ENCODE measurements at places on chromosomes 3 and 15. TPM values are rescaled to one million over a fixed set of nuclear protein-coding genes. Genes with fewer than 3 reads are reported as not detected.

DNA sequence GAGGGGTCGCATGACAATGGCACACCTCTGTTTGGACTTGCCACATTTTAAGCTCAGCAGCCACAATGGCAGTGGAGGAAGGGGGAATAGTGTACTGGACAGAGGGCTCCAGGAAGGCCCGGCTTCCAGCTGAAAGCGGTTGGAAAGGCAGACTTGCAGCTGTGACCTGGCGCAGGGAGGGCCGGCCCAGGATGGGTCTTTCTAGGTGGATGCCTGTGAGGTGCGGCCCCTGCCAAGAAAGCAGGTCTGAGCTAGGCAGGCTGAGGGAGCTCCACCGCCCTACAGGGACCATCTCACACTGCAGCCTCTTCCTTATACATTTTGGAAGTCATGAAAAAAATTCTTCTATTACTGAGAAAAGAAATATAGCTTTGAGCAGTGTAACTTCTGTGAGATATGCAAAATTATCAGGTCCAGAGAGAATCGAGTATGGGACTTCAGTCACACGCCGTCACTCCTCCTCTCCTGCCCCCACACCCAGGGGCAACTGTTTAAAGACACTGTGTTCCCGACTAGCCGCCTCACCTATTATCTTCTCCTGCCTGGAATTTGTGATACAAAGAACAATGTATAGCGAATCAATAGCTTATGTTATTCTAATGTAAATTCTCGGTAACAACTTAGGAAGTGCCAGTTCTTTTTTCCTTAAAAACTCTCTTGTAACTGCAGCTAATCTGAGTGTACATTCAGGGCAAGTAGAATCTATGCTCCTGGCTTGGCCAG lies 331.0 kb downstream of the OCA2 start:
- DNase-seq, result no peak

GRCh38 chr15:98916826-98917225 lies 90.8 kb downstream of the PGPEP1L start:
- no peak for DNase-seq

- DNase-seq, result no peak
Observed at GRCh38 chr3:15497964-15498363, 23.5 kb downstream of the COLQ start.

DNA sequence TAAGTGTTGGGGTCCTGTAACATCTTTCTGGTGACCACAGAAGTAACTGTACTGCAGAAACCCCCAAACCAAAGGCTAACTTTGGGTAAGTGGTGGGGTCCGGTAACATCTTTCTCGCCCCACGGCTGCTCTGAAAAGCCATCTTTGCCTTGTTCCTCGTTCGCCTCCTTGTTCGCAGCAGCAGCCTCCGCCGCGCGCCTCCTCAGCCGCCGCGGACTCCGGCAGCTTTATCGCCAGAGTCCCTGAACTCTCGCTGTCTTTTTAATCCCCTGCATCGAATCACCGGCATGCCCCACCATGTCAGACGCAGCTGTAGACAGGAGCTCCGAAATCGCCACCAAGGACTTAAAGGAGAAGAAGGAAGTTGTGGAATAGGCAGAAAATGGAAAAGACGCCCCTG lies 316.8 kb downstream of the TUSC7 start:
- DNase-seq, result no peak

DNA sequence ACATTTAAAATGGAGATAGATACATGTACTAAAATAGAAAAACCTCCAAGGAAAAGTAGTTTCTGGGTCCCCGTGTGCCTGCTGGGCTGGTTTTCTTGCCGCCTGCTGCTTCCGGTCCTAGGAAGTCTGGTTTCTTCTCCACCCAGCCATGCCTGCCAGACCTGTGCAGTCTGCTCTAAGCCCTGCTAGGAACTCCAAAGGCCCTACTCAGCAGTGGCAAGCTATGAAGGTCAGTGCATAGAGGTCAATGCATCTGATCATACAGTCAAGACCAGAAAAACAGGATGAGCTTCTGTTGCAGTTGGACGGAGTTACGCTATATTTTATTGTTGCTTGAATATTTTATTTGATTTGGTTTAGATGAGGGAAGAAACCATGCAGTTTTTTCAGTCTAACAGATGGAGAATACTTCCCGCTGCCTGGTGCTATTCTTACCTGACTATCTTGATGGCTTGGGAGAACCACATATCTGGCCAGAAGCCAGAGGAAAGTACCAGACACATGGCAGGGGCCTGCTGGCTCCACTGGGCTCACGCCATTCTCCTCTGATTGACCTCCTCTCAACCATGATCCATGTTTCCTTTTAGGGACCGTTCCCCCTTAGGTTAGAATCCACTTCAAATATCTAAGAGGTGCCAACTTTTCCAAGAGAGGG lies 226.8 kb upstream of the ST8SIA2 start:
- peak; percentile 46 for DNase-seq

DNA sequence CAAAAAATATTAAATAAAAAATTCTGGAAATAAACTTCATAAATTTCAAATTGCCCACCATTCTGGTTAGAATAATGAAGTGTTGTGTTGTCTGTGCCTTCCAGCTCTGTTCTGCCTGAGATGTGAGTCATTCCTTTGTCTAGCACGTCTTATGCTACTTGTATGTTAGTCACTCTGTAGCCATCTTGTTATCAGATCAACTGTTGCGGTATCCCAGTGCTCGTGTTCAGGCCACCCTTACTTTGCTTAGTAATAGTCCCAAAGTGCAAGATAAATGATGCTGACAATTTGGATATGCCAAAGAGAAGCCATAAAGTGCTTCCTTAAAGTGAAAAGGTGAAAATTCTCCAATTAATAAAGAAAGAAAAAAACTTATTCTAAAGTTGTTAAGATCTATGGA lies 527.5 kb downstream of the NAALADL2 start:
- no peak for DNase-seq

GRCh38 chr3:131532645-131533044 lies 29.9 kb upstream of the MRPL3 start:
- DNase-seq, result no peak

DNA sequence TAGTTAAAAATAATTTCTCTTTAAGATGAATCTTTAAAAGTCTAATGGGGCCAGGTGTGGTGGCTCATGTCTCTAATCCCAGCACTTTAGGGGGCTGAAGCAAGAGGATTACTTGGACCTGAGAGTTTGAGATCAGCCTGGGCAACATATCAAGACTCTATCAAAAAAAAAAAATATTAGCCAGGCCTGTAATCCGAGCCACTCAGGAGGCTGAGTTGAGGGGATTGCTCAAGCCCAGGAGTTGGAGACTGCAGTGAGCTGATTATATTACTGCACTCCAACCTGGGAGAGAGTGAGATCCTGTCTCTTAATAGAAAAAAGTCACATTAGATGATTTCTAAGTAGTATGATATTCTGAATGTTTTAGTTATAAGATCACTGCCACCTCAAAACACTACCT lies 322.0 kb upstream of the MANF start:
- DNase-seq, result no peak

- no peak for DNase-seq
Observed at GRCh38 chr3:191240486-191240885, 41.4 kb downstream of the OSTN start.

DNA sequence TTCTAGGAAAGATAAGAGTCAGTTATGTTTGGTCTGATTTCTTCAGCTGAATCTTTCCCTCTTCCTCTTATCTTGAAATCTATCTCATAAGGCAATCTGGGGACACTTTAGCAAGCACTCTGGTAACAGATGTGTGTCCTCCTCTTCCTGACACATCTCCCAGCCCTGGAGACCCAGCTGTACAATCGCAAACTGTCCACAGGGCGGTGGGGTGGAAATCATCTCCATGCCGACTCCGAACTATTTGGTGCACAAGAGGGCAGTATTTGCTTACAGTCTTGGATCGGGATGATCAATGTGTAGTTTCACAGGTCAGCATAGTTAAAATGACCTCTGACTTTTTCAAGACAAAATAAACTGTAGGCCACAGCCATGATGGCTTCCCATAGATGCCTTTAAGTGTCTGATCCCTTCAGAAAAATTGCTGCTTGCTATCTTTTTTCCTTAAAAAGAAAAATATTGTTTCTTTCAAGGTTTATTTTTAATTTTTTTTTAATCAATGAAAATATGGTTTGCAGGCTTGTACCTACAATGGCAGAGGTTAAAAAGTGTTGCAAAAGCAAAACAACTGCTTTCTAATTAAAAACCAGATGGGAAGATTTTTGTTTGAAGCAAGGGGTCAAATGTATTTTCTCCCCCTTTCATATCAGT lies 17.7 kb downstream of the EEFSEC start:
- DNase-seq, result peak; percentile 51

GRCh38 chr3:15860014-15860934 lies 62.5 kb upstream of the ANKRD28 start:
- DNase-seq, result peak; percentile 49

DNA sequence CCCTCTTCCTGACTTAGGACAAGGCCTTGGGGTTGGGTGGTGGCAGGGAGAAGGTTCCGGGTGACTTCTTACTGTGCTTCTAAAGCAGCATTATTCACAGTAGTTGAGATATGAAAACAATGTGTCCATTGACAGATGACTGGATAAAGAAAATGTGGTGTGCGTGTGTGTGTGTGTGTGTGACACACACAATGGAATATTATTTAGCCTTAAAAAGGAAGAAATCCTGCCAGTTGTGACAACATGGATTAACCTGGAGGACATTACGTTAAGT lies 128.1 kb upstream of the RASGRP1 start:
- no peak for DNase-seq

GRCh38 chr15:73777741-73778140 lies 24.6 kb upstream of the INSYN1 start:
- no peak for DNase-seq

DNA sequence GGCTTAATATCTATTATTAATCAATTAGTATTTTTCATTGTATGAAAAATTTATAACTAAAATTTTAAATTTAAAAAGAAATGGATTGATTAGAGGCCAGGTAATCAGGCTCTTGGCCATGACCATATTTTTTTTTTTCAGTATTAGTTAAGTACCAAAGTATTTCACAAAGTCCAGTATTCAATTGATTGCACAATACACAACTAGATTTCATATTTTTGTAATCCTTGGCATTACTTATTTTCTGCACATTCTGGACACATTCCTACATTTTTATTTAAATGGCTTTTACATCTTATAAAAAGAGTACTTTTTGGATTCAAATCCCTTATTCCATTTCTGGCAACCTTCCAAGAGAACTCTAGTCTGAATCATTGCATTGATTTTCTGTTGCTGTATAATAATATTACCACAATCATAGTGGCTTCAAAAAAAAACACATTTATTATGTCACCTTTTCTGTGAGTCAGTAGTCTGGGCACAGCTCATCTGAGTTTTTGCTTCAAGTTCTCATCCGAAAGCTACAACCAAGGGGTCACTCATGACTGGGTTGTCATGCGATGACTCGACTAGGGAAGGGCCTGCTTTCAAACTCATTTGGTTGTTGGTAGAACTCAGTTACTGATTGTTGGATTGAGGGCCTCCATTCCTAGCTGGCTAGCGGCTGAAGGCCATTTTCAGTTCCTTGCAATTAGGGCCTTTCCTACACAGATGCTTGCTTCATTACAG lies 90.7 kb downstream of the CNTN6 start:
- DNase-seq, result no peak

GRCh38 chr15:92672102-92672501 lies 16.5 kb upstream of the FAM174B start:
- DNase-seq, result no peak

- DNase-seq, result no peak
Observed at GRCh38 chr3:126401611-126402160, 7.0 kb downstream of the CFAP100 start.

- no peak for DNase-seq
Observed at GRCh38 chr3:83500931-83501330, 1457.9 kb upstream of the CADM2 start.

DNA sequence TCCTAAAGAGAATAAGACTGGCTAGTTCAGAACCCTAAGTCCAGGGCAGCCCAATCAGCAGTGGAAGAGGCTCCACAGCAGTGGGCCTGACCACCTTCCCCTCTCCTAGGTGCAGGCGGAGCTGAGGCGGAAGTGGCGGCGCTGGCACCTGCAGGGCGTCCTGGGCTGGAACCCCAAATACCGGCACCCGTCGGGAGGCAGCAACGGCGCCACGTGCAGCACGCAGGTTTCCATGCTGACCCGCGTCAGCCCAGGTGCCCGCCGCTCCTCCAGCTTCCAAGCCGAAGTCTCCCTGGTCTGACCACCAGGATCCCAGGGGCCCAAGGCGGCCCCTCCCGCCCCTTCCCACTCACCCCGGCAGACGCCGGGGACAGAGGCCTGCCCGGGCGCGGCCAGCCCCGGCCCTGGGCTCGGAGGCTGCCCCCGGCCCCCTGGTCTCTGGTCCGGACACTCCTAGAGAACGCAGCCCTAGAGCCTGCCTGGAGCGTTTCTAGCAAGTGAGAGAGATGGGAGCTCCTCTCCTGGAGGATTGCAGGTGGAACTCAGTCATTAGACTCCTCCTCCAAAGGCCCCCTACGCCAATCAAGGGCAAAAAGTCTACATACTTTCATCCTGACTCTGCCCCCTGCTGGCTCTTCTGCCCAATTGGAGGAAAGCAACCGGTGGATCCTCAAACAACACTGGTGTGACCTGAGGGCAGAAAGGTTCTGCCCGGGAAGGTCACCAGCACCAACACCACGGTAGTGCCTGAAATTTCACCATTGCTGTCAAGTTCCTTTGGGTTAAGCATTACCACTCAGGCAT lies 33.7 kb downstream of the VIPR1 start:
- peak; percentile 73 for DNase-seq

- peak; percentile 78 for DNase-seq
Observed at GRCh38 chr3:32082721-32083120, 23.7 kb upstream of the GPD1L start.

GRCh38 chr3:3806856-3807255 lies 7.6 kb downstream of the LRRN1 start:
- no peak for DNase-seq

- no peak for DNase-seq
Observed at GRCh38 chr3:48414376-48415250, 15.3 kb downstream of the PLXNB1 start.

The NOX5 gene
- 0.05 TPM for total RNA-seq

The KPNA4 gene
- total RNA-seq, result 60.6 TPM

The CHRD gene
- total RNA-seq, result 2.0 TPM

The MYO5C gene
- total RNA-seq, result 71.4 TPM

The LMOD3 gene
- not detected for total RNA-seq

The SLC49A4 gene
- total RNA-seq, result 13.7 TPM

The CSPG5 gene
- total RNA-seq, result 0.66 TPM

The TTLL13 gene
- total RNA-seq, result 1.2 TPM

The TLR9 gene
- 0.25 TPM for total RNA-seq
